ENCODE measurements at places on chromosomes 3 and 15. TPM values are rescaled to one million over a fixed set of nuclear protein-coding genes. Genes with fewer than 3 reads are reported as not detected.

- no peak for DNase-seq
These were observed 57.8 kb upstream of the TGFBR2 start for GRCh38 chr3:30548600-30548999.

DNA sequence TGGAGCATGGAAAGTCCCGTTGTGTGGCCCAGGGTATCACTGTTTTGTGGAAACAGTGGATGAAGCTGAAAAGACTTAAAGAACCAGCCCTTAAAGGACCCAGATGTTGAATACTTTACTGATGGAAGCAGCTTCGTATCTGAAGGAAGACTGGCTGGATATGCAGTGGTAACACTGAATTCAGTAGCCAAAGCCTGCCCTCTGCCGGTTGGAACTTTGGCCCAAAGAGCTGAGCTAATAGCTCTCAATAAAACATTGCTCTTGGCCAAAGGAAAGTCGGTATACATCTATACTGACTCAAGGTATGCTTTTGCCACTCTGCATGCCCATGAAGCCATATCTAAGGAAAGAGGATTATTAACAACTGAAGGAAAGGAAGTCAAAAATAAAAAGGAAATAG, 885.4 kb downstream of the PDCD6IP start:
- DNase-seq, result no peak

DNA sequence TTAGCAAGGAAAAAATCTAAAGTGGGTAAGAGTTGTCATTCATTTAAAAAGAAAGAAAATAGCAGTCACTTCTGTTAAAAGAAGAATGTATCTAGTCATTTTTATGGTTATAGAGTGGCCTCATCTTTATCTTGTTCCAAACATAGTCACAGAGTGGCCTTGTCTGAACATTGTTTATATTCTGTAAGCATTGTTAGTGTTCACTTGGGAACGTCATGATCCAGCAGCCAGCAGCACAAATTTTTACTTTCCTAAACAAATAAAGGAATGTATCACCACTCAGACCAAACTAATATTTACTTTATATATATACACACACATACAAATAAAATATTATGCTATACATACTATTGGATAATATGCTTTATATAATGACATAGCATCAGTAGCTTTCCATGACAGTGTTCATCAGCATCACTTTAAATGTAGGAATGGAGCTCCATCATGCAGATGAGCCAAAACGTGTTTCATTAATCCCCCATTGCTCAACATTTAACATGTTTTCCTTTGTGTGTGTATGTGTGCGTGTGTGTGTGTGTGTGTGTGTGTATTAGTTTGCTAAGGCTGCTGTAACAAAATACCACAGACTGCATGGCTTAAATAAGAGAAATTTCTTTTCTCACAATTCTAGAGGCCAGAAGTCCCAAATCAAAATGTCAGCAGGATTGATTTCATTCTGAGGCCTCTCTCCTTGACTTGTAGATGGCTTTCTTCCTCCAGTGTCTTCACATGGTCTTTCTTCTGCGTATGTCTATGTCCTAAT, 39.6 kb upstream of the GYG1 start:
- DNase-seq, result no peak

GRCh38 chr3:25911525-25912295, 121.8 kb downstream of the OXSM start:
- no peak for DNase-seq

GRCh38 chr15:91949361-91949760, 95.9 kb downstream of the SLCO3A1 start:
- no peak for DNase-seq

DNA sequence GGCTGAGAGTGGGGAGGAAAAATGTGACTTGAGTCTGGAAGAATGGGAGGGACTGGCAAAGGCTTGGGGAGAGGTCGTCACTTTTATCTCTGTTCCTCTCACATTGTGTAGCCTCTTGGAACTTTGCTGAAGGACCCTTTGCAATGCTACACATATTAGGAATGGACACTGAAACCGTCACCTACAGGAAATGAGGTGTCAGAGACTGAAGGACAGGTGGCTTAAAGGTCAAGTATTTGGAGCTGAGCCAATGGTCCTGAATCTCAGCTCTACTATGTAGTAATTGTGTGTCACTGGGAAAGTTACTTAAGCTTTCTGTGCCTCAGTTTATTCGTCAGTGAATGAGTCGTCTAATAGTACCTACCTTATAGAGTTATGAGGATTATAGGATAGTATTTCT, 14.7 kb downstream of the MCTP2 start:
- no peak for DNase-seq

Gene HCLS1
- total RNA-seq, result 440 TPM

Gene CYP11A1
- total RNA-seq, result not detected

DNA sequence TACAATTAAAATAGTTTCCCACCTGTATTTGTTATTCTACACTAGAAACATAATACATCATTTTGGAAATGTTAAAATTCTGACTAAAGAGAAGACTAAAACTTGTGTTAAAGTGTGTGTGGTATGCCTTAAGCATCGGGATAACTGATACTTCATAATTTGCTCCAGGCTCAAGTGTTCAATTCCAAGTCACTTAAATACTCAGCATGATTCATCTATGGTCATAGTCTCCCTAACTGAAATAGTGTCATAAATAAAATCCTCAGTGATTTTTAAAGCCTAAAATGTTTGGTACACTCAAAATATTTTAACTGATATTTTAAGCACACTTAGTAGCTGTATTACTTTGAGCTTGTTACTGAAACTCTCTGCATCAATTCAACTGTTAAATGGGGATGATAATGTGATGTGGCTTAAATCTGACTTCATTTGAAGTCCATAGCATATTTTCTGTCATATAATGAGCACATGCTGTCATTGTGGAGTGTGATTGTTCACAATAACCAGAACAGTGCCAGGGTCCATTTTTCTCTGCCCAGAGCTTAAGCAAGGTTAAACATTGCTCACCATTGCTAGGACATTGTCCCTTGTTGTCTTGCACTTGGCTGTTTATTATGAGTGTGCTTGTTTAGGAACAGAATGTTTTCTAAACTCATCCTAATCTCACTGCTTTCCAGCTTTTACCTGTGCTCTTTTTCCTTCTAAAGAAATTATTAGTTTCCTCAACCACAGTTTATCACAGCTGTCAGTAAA, 122.2 kb downstream of the KLHL25 start:
- no peak for DNase-seq

DNA sequence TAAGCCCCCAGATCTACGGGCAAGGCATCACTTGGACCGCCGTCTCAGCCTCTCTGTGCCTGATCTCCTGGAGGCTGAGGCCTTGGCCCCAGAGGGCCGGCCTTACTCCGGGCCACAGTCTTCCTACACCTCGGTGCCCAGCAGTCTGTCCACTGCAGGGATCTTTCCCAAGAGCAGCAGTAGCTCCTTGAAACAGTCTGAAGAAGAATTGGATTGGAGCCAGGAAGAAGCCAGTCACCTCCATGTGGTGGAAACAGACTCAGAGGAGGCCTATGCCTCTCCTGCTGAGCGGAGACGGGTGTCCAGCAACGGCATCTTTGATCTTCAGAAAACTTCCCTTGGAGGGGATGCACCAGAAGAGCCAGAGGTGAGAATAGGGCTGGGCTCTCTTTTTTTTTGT, 67.0 kb downstream of the MCTP2 start:
- DNase-seq, result no peak

DNA sequence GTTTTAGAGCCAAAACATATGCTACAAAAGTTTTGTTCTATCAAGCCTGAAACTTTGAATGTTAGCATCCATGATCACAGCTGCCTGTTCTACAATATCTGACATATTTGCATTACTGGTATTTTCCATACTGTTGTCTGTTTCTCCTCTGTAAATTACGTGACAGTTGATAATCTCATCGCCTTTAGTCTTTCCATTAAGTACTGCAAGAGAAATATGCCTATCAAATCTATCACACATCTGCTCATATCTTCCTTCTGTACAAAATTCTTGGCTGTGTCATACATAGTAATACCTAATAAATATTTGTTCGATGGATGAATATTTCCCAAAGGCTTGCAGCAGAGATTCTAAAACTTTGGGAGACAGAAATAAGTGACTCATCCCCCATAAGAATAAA, 717.3 kb downstream of the OTOL1 start:
- no peak for DNase-seq

Gene CADPS
- total RNA-seq, result not detected

Data from activated B cell treated with CpG ODN at 0.5 μM for 24 hours (primary cell).